ENCODE measurements at places on chromosomes 3 and 15.
A peak's percentile ranks its signal among the peaks of the same experiment; 100 is the strongest.

- DNase-seq: peak; percentile 76
Measured at GRCh38 chr3:186209810-186210752, 101.2 kb upstream of the ETV5 start.

DNA sequence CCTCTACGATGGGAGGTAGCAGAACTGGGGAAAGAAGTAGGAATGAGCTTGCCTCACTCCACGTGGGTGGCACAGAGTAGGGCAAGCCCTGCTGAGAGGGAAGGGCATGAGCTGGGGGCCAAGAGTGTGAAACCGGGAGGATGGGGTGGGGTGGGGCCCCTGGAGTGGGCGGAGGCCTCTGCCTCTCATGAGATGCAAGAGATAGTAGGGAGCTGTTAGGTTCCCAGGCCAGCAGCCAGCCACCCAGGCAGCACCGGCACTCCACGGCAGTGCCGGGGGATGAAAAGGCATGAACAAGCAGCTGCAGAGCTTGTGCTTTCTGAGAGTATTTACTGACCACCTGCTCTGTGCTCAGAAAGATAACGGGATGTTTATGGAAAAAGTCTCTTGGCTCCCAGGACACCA is 24.4 kb upstream of the PLA2G4E start:
- no peak for DNase-seq

DNA sequence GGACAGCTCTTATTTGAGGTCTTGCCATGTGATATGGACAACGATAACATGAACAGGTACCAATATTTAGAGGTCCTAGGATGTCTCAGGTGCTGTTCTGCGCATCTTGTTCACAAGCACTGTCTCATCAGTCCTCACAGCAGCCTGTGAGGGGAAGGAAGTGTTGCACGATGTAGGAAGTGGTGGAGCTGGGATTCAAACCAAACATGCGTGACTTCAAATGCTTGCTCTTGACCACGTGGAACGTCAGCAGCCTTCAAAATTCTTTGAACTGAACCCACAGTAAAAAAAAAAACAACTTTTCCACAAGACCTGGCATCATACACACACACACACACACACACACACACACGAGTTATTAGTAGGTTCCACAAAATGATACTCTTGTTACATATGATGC is 153.4 kb upstream of the SMAD3 start:
- no peak for DNase-seq

- DNase-seq: no peak
Measured at GRCh38 chr3:133988631-133989161, 41.0 kb downstream of the SLCO2A1 start.

GRCh38 chr3:174101244-174101643 is 703.7 kb downstream of the NLGN1 start:
- DNase-seq: peak; percentile 7

- no peak for DNase-seq
Measured at GRCh38 chr3:193556841-193557240, 2.1 kb upstream of the ATP13A4 start.

DNA sequence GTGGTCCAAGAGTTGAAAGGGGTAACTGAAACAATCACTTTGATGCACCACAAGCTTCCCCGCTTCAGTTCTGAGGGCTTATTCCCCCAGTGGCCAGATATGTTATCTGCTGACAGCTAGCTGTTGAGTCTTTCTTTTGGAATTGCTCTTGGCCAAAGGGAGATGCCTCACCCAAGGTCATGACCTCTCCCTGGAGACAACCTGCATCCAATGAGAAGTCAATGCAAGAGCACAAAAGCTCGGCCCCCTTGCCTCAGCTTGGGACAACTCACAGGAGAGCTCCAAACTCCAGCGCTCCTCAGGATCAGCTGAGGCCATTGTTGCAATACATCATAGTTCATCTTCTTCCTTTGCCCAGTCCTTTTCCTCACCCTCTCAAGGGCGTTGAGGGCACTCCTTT is 31.0 kb upstream of the THBS1 start:
- DNase-seq: no peak

GRCh38 chr3:128427872-128428822 is 38.5 kb downstream of the DNAJB8 start:
- DNase-seq: no peak

DNA sequence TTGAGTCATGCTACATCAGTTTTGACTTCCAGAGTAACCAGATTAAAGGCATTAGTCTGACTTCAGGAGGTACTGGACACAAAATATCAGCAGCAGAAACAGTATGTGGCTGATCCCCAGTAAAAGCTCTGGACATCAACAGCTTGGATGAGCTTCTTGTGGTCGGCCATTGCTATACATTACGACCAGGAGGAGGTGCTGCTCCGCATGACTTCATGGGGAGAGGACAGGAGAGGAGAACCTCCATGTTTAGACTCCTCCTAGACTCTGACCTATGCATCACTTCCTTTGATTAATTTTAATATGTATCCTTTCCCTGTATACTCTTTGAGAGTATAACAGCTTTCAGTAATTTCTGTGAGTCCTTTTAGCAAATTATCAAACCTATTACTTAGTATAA is 285.6 kb upstream of the ARHGEF26 start:
- no peak for DNase-seq

DNA sequence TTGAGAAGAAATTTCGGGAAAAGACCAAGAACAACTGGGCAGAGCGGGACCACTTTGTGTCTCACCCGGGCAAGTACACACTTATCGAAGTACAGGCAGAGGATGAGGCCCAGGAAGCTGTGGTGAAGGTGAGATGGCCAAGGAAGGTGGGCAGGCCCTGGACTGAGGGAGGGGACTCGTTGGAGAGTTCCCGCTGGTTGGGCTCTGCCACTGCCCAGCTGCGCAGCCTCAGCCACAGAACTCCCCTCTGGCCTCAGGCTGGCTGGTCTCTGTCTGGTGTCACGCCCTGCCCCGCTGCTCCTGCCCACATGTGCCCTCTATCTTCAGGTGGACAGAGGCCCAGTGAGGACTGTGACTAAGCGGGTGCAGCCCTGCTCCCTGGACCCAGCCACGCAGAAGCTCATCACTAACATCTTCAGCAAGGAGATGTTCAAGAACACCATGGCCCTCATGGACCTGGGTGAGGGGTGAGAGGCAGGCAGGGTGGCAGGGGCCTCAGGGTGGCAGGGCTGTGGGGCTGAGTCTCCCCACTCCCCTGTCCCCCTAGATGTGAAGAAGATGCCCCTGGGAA is 2.4 kb downstream of the PARP3 start:
- DNase-seq: no peak

DNA sequence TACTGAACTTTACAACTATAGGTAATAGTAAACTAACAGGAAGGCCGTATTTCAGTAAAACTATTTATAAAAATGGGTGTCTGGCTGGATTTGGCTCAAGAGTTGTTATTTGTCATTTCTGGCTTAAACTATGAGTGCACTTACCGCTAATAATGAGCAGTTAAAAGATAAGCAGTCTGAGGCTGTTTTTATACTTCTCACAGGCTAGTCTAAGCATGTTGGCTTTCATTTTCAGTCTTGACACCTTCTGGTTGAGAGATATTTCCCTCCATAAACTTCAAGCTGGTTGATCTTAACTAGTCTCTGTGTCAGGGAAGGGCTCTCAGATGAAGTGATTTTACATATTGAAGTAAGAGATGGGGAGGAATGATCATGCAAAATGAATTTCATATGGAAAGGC is 96.1 kb downstream of the RSRC1 start:
- DNase-seq: no peak

- DNase-seq: no peak
Measured at GRCh38 chr3:169143506-169143905, 520.0 kb downstream of the MECOM start.

- no peak for DNase-seq
Measured at GRCh38 chr3:127867986-127868385, 45.7 kb upstream of the MGLL start.

DNA sequence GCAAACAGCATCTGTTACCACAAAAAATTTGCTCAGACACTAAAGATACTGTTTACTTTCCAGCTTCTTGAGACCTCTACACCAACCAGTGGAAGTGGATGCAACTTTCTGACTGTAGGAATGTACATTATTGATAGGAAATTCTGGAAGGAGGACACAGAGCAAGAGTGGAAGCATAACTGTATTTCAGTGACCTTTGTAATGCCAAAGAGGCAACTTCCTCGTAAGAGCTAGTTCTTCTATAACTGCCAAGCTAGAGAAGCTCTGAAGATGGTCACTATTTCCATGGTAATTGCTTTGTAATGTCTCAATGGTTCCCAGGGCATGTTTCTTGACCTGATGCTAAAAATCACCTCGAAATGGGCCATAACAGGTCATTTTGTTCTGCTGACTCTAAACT is 96.3 kb upstream of the SLC2A2 start:
- DNase-seq: no peak

- DNase-seq: peak; percentile 97
Measured at GRCh38 chr3:183377307-183377959, 51.0 kb downstream of the MCF2L2 start.

GRCh38 chr3:60986552-60986951 is 264.7 kb downstream of the FHIT start:
- DNase-seq: no peak

DNA sequence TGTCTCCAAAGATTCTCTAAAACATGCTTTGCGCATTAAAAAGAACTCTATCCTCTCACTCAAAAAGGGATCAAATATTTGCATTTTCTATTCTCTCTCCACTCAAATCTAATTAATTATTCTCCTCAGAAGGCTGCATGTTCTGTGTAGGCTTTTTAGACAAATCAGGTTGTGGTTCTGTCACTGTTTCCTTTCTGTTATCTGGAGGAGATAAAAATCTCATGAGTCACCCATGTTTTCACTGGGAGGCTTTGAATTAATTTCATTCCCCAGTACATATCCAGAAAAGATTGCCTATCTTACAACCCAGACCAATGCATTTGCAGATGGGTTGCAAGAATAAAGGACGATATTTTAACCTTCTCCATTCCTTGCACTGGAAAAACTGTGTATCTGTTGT is 446.5 kb downstream of the GRM7 start:
- DNase-seq: no peak

- DNase-seq: no peak
Measured at GRCh38 chr15:42332331-42332730, 27.0 kb upstream of the CAPN3 start.

GRCh38 chr3:123395235-123395634 is 53.7 kb downstream of the ADCY5 start:
- no peak for DNase-seq

DNA sequence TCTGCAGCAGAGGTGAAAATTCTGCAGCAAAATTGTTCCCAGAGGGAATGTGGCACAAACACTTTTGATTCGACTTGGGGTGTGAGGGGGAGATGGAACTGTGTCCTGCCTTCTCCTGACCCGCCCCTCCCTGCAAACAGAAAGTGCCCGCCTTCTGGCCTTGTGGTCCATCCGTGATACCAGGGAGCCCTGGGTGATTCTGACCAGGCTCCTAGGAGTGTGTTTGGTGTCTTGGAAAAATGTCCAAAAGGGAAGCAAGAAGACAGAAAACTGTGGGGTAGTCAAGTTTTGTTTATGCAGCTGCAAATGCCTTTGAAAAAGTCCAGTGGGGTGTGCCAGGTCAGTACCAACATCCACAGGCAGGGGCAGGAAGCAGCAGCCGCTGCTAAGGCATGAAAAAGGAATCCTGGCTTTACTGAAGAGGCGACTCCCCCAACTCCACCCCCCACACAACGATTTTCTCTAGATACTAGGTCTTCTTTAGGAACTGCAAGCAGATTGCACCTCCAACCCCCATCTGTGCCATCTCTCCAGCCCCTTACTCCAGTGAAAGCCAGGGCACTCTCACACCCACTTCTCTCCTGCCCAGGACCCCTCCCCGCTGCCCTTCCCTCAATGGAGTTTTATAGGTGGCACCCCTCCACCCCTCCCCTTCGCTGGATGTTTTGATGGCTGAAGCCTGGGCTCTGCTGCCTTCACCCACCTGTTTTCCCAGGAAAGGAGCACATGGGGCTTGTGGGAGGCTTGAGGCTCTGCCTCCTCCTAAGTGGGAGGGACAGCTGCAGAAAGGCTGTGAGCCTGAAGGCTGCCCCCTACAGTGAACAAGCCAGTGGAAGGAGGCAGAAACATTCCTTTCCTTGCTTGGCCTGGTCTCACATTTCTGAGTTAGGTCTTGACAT is 82.4 kb upstream of the HERC1 start:
- DNase-seq: peak; percentile 8

DNA sequence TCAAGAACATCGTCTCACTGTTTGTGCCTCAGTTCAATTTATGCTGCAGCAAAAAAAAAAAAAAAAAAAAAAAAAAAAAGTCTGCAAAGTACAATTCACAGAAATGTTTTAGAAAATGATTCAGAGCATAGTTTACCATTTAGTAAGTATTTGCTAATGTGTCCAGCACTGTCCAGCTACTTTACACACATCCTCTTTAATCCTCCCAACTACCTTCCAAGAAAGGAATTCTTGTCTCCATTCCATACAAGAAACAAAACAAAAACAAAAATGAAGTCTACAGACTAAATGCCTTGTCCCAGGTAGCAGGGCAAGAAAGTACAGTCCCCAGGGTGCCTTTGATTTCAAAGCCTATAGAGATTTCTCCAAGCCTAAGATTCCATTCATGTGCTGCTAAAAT is 38.9 kb upstream of the SNTN start:
- DNase-seq: no peak

GRCh38 chr3:158528076-158528674 is 42.8 kb upstream of the MLF1 start:
- no peak for DNase-seq

DNA sequence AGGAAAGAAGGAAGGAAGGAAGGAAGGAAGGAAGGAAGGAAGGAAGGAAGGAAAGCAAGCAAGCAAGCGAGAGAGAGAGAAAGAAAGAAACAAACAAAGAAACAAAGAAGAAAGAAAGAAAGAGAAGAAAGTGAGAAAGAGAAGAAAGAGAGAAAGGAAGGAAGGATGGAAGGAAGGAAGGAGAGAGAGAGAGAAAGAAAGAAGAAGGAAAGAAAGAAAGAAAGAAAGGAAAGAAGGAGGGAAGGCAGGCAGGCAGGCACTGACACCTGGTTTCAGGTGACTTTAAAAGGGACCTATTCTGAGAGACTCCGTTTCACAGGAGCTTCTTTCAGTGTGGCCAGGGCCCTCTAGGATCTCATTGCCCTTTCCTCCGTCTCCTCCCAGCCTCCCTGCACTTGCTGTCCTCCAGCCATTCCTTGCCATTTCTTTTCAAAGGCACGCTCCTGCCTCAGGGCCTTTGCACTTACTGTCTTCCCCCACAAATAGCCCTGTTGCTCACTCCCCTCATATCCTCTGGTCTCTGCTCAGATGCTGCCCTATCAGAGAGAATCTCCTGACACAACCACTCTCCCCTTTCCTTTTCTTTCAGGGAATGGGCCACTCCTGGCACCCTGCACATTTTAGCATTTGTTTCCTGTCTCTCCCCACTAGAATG is 31.5 kb downstream of the IL12A start:
- no peak for DNase-seq

Data from NCI-H510A treated with DMSO at 0.1 percent for 48 hours (cell line).